ENCODE measurements at places on chromosomes 4 and X.

DNA sequence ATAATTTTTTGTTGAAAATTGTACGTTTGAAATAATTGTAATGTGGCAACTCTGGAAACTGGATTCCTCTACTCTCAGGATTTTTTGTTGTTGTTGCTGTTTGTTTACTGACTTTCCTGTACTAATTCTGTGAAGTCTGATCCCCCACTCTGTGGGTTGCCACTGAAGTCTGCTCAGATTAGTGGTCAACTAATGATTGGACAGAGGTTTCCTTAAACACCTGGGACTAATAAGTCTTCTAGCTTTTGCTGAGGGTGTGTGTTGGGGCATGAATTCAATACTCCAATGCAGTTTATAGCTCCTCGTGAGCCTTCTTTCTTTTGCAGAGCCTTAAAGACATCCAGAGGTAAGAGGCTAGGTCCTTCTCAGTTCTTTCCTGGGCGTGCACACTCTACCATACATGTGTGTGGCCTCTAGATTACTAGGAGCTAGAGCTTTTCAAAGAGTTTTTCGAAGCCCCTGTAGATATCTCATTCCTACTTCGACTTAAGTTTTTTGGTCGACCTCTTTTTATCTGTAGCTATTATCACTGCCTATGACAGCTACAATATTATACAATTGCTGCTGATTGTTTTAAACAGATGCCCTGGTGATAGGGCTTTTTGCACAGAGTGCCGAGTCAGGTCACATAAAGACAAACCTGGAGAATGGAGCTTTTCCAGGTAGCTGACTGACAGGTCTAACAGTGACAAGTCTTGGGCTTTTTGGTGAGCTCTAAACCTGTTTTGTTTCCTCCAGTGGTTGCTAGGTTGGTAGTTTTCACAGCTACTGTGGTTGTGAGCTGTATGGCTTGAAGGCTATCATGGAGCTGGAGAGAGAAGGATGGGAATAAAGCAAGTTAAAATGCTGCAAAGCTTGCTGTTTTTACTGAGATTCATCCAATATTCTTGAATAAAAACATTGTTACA, 34.0 kb downstream of the BMP2K start:
- DNase-seq, result no peak

DNA sequence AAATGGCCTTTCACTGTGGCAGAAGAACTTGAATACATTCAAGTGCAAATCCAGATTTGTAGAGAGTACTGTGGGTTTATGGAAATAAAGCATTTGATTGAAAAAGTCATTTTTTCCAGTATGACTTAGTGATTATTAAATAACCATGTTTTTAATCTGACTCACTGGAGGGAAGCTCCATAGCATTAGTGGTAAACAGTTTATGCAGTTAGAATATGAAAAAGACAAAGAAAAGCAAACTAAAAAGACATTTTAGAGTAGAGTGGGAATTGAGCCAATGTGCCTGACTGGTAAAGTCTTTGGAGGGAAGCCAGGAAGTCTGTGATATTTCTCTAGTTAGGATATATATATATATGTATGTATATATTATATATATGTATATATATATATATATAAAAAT, 53.4 kb downstream of the FAT4 start:
- DNase-seq, result no peak

DNA sequence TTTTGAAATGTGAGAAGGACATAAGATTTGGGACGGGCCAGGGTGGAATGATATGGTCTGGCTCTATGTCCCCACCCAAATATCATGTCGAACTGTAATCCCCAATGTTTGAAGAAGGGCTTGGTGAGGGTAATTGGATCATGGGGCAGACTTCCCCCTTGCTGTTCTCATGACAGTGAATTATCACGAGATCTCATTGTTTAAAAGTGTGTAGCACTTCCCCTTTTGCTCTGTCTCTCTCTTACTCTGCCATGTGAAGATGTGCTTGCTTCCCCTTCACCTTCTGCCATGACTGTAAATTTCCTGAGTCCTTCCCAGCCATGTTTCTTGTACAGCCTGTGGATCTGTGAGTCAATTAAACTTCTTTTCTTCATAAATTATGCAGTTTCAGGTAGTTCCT, 17.5 kb downstream of the MTMR8 start:
- no peak for DNase-seq

DNA sequence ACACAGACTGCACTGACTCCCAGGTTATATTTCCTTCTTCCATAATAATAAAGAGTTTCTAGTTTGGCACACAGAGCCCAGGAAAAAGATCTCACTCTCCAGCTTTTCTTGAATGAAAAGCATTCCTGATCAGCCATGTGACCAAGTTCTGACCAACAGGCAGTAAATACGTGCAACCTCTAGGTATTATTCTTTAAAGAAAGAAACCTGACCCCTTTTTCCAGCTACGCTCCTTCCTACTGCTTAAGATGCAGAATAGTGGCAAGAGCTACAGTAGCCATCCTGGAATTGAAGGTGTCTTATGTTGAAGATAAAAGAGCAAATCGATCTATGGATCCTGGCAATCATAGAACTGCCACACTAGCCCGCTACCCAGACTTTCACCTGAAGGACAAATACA, 76.7 kb downstream of the LRBA start:
- no peak for DNase-seq

DNA sequence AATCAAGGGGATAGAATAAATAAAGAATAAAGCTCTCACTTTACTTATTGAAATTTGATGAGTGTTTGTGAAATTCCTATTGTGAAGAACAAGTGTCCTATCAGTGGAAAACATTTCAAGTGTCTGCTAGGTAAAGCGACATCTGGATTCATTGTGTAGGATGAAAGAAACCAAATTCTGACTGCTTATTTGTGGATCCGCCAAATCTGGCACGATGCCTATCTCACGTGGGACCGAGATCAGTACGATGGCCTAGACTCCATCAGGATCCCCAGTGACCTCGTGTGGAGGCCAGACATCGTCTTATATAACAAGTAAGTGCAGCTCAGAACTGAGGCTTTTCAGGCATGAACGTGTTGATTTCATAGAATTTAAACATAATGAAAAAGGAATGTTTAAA, 1.9 kb downstream of the CHRNA9 start:
- no peak for DNase-seq

- DNase-seq, result no peak
Measured at GRCh38 chr4:165873298-165874071, 448 bp downstream of the TLL1 start.

DNA sequence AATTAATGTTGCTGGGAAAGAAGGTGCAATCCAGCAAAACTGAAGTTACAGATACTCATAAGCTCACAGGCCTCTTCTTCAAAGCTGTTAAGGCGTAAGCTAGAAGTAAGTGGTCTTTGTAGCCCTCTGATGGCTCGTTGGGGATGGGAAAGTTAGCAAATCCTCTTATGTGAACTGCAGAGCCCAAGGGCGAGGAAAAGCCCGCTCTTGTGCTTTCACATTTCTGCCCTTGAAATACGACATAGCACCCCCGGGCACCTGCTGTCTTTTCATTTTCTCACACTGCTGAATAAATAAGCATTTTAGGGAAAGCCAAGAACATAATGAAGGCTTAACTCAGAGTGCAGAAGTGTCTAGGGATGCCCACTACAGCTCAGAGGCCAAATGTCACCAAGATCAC, 73.1 kb upstream of the SORBS2 start:
- DNase-seq, result no peak

- no peak for DNase-seq
Measured at GRCh38 chr4:179325181-179325580, 1882.9 kb upstream of the AGA start.

GRCh38 chrX:119682019-119682989, 10.7 kb downstream of the SEPTIN6 start:
- peak; percentile 59 for DNase-seq

GRCh38 chr4:141730805-141731204, 94.4 kb downstream of the IL15 start:
- DNase-seq, result no peak

- no peak for DNase-seq
Measured at GRCh38 chr4:138030375-138030774, 211.8 kb downstream of the SLC7A11 start.

GRCh38 chr4:185716577-185717376, 95.2 kb downstream of the SORBS2 start:
- DNase-seq, result no peak

DNA sequence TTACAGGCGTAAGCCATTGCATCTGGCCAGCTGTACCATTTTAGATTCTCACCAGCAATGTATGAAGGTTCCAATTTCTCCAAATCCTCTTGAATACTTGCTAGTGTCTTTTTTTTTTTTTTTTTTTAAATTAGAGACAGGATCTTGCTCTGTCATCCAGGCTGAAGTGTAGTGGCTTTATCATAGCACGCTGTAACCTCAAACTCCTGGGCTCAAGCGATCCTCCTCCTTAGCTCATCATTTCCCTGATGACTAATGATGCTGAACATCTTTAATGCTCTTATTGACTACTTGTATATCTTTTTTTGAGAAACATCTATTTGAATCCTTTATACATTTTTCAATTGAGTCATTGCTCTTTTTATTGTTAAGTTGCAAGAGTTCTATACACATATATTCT, 40.3 kb downstream of the HDAC8 start:
- DNase-seq, result no peak

GRCh38 chr4:121477079-121477478, 96.3 kb upstream of the QRFPR start:
- no peak for DNase-seq

GRCh38 chr4:4334798-4335520, 44.9 kb downstream of the ZBTB49 start:
- DNase-seq, result peak; percentile 74

DNA sequence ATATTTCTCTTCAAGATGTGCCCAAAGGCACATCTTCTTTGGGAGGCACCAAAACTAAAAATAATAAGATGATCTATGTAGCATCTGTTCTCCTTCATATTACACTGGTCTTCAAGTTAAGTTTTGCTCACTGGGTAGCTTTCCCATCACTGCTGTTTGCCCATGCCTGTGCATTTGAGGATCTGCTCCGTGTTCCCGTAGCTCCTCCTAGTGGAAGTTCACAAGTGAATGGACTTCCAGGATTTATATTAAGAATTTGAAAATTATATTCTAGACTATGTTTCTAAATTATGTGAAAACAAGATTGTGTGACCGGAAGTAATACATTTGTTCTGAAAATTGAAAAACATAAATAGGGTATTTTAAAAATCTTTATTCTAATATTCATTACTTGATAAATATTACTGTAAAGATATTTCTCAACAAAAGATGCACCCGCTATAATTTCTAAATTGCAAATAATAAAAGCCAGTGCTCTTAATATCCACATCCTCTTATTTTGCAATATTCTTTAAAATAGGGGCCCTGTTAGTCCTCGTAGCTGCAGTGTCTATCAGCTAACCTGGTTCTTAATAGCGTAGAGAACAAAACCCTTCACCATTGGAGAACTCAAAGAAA, 147.7 kb downstream of the RBM46 start:
- DNase-seq, result no peak

- DNase-seq, result no peak
Measured at GRCh38 chr4:130850019-130850524, 1754.1 kb downstream of the C4orf33 start.

- DNase-seq, result no peak
Measured at GRCh38 chrX:70346418-70347070, 56.6 kb downstream of the KIF4A start.

- DNase-seq, result no peak
Measured at GRCh38 chr4:2576290-2576689, 39.8 kb downstream of the FAM193A start.

GRCh38 chrX:24799078-24799477, 105.4 kb downstream of the POLA1 start:
- DNase-seq, result no peak

DNA sequence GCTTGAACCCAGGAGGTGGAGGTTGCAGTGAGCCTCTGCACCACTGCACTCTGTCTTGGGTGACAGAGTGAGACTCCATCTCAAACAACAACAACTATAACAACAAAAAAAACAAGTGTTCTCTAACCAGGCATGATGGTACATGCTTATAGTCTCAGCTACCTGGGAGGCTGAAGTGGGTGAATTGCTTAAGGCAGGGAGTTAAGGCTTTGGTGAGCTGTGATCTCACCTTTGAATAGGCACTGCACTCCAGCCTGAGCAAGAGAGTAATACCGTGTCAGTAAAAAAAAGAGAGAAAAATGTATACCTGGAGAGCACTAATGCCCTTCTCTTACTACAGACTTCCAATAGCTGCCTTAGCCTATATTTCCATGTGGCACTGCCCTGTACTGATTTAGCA, 18.9 kb upstream of the USP9X start:
- no peak for DNase-seq

DNA sequence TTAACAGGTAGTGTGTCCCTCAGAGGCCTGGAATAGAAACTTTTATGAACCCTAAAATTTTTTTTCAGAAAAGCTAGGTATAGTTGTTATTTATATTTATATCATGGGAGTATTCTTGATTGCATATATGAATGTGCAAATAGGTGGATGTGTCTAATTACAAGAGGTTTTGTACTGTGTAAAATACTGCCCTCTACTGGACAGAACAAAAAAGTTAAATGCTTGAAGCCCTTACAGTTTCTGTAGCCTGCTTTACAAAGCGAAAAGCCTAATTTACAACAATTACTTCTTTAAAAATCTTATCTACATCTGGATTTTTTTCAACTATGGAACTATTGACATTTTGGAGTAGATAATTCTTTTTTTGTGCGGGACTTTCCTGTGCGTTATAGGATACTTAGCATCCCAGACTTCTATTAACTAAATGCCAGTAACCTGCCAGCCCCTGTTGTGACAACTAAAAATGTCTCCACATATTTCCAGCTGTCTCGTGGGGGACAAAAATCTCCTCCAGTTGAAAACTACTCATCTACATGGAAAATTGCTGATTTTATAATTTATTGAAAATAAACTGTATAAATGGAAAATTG, 35.1 kb downstream of the ENPEP start:
- no peak for DNase-seq

- DNase-seq, result no peak
Measured at GRCh38 chr4:88286897-88287296, 2.5 kb upstream of the PPM1K start.

DNA sequence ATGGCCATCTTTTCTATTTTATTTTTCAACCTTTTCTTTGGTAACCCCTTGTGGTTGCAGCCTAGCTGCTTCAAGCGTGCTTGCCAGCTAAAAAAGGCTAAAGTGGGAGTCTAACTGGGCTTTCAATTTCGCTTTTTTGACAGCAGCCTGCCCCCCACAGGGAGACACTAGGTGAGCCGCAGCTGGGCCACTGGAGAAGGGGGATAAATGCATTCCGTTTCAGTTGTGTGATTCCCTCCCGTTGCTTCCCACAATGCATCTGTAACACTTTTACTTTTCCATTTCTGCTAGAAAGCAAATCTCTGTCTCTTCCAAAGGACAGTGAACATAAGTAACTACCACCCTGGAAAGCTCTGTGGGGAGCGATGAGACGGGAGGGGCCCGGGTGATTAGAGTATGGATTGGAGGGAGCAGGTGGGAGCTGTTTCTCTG, 86.3 kb upstream of the RAPGEF2 start:
- no peak for DNase-seq

All from CD4-positive, alpha-beta T cell treated with Interleukin-15 for 1 hour (primary cell).